ELR (cell line): ENCODE measurements at places on chromosomes 6 and 20.

DNA sequence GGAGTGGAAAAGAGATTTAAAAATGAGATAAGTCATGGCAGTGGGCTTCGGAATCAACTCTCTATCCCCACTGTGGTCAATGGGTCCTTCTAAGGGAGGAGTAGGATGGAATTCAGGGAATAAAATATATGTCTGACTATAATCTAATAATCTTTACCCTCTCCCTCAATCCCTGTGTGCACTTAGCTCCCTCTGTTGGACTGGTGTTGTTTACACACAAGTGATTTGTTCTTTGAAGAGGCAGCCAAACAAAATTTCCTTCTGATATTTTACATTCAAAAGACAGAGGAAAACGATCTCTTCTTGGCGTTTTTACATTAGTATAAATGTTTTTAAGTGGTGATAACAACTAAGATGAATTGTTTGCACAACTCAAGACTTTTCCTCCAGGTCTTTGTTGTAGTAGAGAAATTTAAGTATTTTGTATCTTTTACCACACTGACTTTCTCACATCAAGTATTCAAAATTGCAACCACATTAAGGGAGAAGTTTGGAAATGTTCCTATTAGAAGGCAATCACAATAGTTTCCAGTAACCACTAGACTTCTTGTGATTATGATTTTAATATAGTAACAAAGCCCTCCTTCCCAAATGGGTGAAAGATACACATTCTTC, 317.8 kb downstream of the CENPW start:
- DNase-seq, result peak; percentile 53

DNA sequence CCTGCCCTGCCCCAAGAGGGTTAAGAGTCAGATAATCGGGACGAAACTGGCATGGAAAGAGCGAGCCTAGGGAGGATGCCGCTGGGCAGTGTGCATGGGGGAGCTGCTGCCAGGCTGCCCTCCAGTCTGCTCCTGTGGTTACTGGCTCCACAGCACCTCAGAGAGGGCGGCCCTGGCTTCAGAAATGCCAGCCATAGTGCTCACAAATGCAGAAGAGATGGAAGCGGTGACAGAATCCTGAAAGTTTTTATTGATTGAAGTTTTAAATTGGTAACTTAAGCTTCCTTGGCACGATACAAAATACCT, 57.9 kb downstream of the VAPB start:
- DNase-seq, result no peak

- DNase-seq, result no peak
Observed at GRCh38 chr6:157520596-157521361, 139.8 kb downstream of the ZDHHC14 start.

- DNase-seq, result no peak
Observed at GRCh38 chr20:39886650-39887190, 802.3 kb downstream of the MAFB start.

DNA sequence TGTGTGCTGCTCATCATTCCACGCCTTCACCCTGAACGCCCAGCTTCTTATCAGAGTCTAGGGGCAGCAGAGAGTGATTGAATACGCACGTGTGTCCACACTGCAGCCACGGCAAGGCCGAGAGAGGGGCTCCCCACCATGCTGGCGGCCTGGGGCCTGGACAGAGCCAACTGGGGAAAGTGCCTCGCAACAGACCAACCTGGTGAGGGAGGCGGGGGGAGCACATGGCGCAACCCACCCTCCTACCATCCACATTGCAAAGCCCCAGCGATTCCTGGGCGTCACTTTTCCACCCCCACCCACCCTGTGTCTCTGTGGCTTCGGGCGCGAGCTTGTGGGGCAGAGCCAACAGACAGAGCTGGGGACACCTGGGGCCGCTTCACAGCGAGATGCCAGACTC, 66.4 kb upstream of the DUSP22 start:
- DNase-seq, result no peak

- no peak for DNase-seq
Observed at GRCh38 chr6:5399391-5399790, 138.1 kb downstream of the FARS2 start.

GRCh38 chr6:109626311-109626710, 64.7 kb downstream of the AK9 start:
- no peak for DNase-seq

DNA sequence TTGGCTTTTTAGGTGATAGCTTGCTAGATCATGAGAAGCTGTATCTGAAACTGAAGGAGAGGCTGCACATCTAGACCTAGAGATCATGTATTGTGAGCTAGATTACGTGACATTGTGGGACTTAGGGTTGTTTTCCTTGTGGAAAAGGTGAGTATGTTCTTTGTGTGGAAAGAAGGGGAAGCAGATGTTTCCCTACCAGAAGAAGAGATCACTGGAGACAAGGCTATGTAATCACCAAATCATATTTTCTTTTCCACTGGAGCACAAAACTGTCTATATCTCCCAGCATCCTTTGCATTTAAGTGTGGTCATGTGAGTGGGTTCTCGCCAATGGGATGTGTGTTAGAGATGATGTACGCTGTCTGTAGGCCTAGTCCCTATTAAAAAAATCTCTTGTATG, 7.0 kb upstream of the EPB41L2 start:
- no peak for DNase-seq

DNA sequence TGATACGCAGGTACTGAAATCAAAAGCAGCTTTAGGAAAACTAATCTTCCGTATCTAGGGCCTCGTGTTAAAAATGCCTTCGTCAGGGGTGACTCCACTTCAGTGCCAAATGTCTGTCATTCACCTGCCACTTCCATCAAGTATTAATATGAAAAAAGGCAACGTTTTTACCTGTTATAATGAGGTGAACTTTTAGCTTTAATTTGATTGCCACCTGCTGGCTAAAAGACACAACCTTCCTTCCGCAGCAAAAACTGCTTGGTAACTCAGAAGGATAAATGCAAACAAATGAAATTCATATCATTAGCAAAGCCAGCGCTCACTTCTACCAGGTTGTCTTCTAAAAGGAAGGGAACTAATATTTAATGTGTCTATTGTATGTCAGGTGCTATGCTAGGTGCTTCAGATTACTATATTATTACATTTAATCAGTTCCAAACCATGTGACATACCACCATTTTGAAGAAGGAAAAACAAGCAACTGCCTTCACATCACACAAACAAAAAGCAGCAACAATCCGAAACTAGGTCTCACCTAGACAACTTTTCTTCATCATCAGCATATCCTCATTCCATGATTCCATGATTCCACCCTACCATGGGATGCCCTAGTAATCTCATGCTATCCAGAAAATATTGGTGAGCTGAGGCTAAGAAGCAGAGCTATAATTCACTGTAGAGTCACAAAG, 20.6 kb upstream of the ARHGAP18 start:
- DNase-seq, result peak; percentile 65

- peak; percentile 83 for DNase-seq
Observed at GRCh38 chr6:130760006-130760405, 67.2 kb upstream of the SMLR1 start.

DNA sequence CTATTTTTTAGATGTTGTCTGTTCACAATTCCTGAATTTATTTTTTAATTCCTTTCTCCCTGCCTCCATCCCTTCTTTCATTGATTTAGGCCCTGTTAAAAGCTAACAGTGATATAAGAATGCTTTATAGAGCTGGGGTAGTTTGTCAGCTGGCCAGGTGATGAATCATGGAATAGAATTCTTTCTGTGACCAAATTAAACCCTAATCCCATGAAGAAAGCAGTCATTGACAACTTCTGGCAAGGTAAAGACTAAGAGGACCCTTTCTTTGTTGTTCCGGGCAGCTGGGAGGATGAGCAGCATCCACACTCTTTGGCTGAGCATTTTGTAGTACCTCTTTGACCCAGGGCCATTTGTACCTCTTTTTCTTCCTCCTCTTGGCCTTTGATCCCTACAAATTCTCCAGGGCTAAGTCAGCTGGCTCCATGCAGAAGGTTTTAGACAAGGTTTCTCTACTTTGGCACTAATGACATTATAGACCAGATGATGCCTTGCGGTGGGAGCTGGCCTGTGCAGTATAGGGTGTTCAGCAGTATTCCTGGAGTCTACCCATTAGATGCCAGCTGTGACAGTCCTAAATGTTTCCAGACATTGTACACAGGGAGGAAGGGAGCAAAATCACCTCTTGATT, 102.9 kb downstream of the SLX4IP start:
- peak; percentile 75 for DNase-seq

DNA sequence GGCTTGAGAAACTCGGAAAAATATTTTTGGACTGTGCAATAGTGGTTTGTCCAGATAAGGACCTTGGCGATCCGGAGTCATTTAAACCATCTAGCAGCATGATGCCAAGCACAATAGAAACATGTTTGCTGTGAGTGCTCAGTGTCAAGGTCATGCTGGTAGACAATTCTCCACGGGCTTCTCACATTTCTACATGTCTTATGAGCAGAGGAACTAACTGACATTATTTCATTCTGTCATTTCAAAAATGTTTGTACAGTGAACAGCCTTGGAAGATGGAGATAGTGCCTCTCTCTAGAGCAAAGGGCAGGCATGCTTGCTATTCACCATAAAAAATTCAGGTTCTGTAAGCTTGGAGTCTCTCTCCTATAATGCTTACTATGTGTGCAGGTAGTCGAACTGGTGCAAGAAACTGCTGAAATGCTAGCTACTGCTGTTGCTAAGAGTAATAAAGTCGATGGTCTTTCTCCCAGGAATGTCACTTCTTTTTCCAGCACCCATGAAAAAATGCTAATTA, 25.4 kb upstream of the CCN2 start:
- DNase-seq, result no peak

DNA sequence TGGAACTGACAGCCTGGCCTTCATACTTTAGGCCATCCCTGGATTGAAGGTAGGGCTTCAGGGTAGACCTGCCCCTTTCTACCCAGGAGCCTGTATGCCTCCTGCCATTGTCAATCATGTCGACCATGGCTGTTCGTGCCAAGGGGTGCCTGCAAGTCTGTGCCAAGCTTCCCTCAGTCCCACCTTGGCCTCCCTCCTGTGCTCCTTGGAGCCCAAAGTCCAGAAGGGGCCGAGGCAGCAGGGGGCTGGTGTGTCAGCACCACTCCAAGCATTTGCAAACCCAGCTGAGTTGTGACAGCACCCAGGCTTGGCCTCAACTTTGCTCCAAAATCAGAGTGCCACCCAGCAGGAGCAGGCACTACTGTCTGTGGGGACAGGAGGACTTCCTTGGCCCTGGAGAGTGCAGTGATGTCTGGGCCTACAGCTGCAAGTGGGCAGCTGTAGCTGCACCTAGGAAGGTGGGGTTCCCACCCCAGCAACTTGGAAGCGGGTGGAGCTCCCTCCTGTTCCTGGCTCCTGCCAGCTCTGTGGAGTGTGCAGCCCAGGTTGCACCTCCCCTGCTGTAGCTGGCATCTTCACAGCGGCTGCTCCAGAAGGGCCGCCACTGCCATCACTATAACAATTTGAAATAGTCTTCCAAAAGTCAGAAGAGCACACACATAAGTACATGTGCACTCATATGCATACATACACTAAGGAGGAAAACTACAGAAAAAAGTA, 1719.3 kb downstream of the HACE1 start:
- no peak for DNase-seq

- DNase-seq, result no peak
Observed at GRCh38 chr6:24708612-24709011, 10.3 kb downstream of the C6orf62 start.

- peak; percentile 29 for DNase-seq
Observed at GRCh38 chr6:56381801-56382251, 134.4 kb upstream of the COL21A1 start.

DNA sequence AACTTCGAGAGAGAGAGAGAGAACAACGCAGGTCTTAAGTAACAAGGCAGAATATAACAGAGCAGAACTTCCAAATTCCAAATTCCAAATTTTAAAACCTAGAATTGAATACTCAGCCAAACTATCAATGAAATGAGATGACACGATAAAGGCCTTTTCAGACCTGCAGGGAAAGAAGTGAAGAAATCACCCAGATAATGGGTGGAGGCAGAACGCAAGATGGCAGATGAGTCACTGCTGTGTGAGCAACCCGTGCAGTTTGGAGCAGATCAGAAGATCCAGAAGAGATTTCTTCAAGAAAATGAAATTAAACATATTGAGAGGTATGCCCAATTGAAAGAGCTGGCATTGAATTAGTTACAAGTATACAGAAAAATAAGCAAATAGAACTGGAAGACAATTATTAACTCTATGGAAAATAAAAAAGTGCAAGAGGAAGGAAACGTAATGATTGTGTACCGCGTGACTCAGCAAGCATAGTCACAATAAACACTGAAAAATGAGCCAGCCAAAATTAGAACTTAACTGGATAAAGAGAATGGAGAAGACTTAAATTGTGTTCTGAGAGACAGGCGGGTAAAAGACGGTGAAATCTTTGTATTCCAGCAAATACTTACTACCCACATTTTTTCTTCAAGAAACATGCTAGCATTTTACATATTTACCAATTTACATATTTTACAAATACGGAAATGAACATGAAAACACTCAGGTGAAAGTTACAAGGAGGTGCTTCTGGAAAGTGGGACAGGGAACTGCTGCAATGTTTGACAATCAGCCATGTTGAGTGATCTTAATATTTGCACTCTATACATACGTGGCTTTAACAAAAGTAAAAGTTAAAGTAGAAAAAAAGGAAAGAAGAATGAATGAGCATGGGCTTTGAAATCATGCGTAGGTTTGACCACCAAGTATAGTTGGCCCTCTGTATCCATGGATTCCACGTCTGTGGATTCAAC, 87.9 kb upstream of the CDYL start:
- peak; percentile 90 for DNase-seq

DNA sequence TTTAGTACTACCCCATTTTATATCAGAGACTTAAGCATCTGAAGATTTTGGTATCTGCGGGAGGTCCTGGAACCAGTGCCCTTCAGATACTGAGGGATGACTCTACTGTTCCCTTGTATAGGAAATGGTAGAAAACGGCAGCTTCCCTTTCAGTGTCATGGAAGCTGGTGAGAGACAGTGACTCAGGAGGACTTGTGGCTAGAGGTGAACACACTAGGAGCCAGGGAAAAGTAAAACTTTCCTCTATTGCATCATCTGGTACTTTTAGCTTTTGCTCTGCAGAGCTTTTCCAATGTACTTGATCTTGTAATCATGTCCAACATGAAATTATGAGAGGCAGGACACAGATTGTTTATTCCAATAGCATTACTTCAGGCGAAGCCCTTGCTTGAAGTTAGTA, 45.0 kb downstream of the RNF144B start:
- peak; percentile 73 for DNase-seq

DNA sequence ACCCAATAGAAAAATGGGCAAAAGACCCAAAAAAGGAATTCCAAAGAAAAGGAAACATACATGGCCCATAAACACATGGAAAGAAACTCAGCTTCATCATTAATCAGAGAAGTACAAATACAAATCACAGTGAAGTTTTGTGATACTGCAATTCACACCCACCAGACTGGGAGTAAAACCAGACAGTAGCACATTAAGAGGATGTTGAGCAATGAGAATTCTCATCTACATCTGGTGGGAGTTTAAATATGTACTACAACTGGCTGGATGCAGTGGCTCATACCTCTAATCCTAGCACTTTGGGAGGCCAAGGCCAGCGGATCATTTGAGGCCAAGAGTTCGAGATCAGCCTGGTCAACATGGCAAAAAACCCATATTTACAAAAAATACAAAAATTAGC, 125.7 kb upstream of the PHACTR1 start:
- DNase-seq, result no peak

- peak; percentile 96 for DNase-seq
Observed at GRCh38 chr20:53735536-53736050, 142.0 kb upstream of the ZNF217 start.
